ENCODE measurements at places on chromosomes 11 and 22. TPM values are rescaled to one million over a fixed set of nuclear protein-coding genes. Genes with fewer than 3 reads are reported as not detected.

The TRIM48 gene
- total RNA-seq, result not detected

The PHOX2A gene
- 5.6 TPM for total RNA-seq

The ZNF280B gene
- 8.6 TPM for total RNA-seq

GRCh38 chr11:71537537-71537936, 288 bp upstream of the KRTAP5-8 start:
- H3K4me1 ChIP-seq, result no peaks in the 10 kb centered on the region
- H3K27ac ChIP-seq, result no peak overlapping the region
- no peak for DNase-seq
- no peaks in the 10 kb centered on the region for H3K36me3 ChIP-seq
- H3K27me3 ChIP-seq, result no peaks in the 10 kb centered on the region

DNA sequence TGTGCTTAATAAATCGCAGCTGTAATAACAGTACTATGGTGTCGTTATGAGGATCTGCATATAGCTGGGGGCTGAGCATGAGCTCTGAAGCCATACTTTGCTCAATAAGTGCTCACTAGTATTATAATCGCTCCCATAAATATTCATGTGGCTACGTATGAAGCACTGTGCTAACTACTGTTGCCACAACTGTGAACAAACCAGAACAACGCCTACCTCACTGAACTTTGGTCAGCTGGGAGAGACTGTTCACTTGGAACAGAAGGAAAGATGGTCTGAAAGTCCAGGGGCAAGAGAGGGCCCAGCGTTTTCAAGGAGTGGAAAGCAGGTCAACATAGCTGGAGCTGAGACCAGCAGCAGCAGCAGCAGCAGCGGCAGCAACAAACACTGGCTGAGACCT, 141.6 kb downstream of the EFCAB6 start:
- H3K4me3 ChIP-seq, result no peak overlapping the region
- DNase-seq, result no peak
- H3K4me1 ChIP-seq, result no peaks in the 10 kb centered on the region
- no peaks in the 10 kb centered on the region for H3K27me3 ChIP-seq
- H3K36me3 ChIP-seq, result no peaks in the 10 kb centered on the region
- H3K27ac ChIP-seq, result no peak overlapping the region

DNA sequence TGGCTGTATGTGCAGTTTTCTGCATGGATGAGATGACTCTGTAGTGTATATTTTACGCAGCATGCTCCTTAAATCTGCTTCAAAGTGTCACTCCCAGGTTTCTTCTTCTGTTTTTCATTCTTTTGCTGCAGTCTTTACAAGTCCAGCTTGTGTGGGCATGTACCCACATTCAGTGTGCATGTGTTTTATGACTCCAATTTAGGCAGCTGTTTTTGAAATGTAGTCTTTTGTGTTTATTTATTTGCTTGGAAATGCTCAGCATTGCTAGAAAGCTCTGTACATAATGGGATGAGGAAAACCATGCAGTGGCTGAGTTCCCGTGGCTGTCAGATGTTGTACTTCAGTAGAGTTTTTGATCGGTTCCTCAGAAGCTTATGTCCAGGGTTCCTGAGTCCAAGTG, 138.5 kb downstream of the ARHGAP42 start:
- H3K4me3 ChIP-seq, result no peak overlapping the region
- peak overlapping the region; percentile 63 for H3K27ac ChIP-seq
- no peaks in the 10 kb centered on the region for H3K36me3 ChIP-seq
- no peak for DNase-seq
